Jurkat, Clone E6-1 (cell line): ENCODE measurements at places on chromosomes 13 and 19.

- no peak for DNase-seq
Measured at GRCh38 chr13:35672611-35673010, 196.1 kb upstream of the MAB21L1 start.

GRCh38 chr19:12610540-12611360 is at the start of the genes ZNF490 and ZNF791:
ZNF490 (minus strand) TSS chr19:12610813; CDS start chr19:12610680, 133 bp downstream.
ZNF791 (plus strand) TSS chr19:12610920; CDS start chr19:12611080, 160 bp downstream.
- DNase-seq = peak; percentile 95

- no peak for DNase-seq
Measured at GRCh38 chr19:13117176-13117771, 734 bp upstream of the TRMT1 start.

DNA sequence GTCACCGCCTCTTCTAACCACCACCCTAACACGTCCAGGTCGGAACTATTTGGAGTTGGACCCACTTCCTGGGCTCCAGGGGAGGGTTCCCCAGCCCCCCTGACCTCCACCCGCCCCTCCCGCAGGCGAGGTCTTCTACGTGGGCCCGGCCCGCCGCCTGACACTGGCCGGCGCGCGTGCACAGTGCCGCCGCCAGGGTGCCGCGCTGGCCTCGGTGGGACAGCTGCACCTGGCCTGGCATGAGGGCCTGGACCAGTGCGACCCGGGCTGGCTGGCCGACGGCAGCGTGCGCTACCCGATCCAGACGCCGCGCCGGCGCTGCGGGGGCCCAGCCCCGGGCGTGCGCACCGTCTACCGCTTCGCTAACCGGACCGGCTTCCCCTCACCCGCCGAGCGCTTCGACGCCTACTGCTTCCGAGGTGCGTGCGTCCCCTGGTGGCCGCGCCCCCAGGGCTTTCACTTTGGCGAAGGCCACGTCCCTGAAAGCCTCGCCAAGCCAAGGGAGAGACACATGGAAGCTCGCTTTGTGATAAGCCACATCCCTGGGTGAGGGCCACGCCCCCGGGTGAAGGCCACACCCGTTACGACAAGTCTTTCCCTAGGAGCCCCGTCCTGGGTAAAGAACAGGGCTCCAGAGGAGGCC is 13.2 kb downstream of the NCAN start:
- peak; percentile 57 for DNase-seq

- DNase-seq = no peak
Measured at GRCh38 chr19:50266896-50267295, 62.3 kb downstream of the KCNC3 start.

- DNase-seq = peak; percentile 81
Measured at GRCh38 chr19:5078182-5078581, 109.3 kb downstream of the KDM4B start.
